ENCODE measurements at places on chromosomes 4 and X. TPM values are rescaled to one million over a fixed set of nuclear protein-coding genes. Genes with fewer than 3 reads are reported as not detected.

DNA sequence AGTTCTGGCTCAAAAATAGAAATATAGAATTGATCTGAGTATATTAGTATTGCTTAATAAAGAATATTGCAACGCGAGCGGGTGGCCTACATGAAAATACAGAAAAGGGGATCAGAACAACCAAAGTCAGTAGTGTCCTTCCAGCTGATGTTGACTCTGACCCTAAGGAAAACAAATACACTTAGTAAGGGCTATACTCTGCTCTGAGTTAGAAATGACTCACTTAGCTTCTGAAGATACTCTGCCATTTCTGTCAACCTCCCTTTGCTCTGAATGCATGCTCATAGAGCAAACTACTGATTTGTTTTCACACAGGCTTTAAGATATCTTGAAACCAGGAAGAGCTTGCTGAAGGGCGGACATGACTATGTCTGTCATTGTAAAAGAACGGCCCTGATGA is 22.6 kb upstream of the NMU start:
- no peaks in the 10 kb centered on the region for H3K27me3 ChIP-seq
- H3K27ac ChIP-seq = no peak overlapping the region
- H3K36me3 ChIP-seq = no peaks in the 10 kb centered on the region
- no peaks in the 10 kb centered on the region for H3K4me1 ChIP-seq

GRCh38 chr4:164731827-164732474 is 22.0 kb upstream of the SMIM31 start:
- H3K4me1 ChIP-seq = no peaks in the 10 kb centered on the region
- no peak overlapping the region for H3K27ac ChIP-seq
- peak; percentile 25 for DNase-seq
- no peaks in the 10 kb centered on the region for H3K27me3 ChIP-seq

DNA sequence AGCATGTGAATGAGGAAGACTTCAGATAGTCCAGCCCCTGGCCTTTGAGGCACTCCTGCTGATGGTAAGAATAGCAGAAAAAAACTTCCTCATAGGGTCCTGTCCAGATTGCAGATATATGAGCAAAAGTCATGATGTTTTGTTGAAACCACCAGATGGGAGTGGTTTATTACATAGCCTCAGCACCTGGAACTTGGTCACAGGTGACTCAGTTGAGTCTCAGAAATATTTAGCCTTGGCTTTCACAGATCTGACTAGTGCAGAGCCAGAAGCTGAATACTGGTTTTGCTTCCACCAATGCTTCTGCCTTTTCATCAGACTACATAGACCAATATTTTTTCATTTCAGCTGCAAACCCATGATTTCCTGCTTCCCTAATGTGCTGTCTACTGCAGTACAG is 994.9 kb upstream of the SLIT2 start:
- no peaks in the 10 kb centered on the region for H3K27me3 ChIP-seq
- DNase-seq = no peak
- H3K36me3 ChIP-seq = peaks cover 17% of the 10 kb centered on the region
- H3K27ac ChIP-seq = no peak overlapping the region
- H3K4me1 ChIP-seq = no peaks in the 10 kb centered on the region

GRCh38 chr4:1277667-1278665 is 11.7 kb upstream of the MAEA start:
- H3K36me3 ChIP-seq = no peaks in the 10 kb centered on the region
- no peak overlapping the region for H3K4me3 ChIP-seq
- H3K27ac ChIP-seq = no peak overlapping the region

DNA sequence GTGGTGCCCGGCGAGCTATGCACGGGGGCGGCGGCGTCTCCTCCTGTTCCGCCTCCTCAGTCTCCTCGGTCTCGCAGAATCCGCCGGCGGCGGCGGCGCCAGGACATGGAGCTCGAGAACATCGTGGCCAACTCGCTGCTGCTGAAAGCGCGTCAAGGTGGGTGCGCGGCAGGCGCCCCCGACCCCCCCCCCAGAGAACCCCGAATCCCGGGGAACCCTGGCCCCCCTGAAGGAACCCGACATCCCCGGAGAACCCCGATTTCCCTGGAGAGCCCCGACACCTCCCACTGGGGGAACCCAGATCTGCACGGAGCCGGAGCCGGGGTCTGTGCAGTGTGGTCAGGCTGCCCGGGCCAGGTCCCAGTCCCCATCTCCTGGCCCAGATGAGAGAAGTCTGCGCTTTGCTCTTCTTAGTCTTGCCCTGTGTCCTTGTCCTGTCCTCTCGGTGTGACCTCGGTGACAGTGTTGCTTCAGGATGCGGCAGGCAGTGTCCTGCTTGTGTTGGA is 648 bp downstream of the GRK4 start:
- peak; percentile 42 for DNase-seq
- no peaks in the 10 kb centered on the region for H3K27me3 ChIP-seq
- H3K27ac ChIP-seq = peak overlapping the region; percentile 47
- H3K4me3 ChIP-seq = peak overlapping the region; percentile 91

DNA sequence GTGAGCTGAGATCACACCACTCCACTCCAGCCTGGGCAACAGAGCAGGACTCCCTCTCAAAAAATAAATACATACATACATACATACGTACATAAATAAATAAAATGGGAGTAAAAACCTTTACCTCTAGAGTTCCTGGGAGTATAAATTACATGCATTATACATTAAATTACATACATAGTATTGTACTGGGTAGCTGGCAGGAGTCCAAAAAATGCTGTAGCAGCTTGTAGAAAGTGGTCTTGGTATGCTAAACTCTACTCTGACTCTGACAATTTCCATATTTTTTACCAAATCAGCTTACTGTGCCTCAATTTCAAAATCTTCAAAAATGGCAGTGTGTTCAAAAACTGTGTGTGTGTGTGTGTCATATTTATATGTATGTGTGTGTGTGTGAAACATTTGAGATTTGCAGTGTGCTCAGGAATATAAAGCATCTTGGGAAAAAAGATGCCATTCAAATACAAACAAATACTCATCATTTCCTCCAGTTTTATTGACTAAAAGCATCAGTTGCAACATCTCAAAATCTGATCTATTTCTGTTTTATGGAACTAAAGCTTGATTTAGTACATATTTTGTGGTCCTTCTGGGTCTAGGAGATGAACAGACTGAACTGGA is 171.7 kb downstream of the SHROOM3 start:
- H3K27me3 ChIP-seq = peaks cover 2% of the 10 kb centered on the region
- no peak for DNase-seq
- H3K36me3 ChIP-seq = no peaks in the 10 kb centered on the region
- peak overlapping the region; percentile 34 for H3K4me3 ChIP-seq

DNA sequence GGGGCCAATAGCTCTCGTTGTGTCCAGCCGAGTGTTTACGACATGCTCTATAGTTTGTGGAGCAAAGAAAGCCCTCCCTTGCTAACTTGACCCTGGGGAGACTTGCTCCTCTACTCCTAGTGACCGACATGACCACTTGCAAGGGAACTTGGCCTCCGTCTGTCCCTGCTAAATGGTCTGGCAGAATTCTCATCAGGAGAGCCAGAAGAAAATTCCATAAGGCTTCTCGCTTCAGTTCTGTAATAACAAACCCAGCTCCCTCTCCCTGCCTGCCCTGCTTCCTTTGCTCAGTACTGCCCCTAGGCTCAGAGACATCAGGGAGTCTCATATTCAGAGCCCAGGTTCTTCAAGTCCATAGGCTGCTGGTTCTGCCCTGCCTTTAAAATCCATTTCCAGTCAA is 13.0 kb downstream of the DOCK11 start:
- no peaks in the 10 kb centered on the region for H3K27me3 ChIP-seq
- H3K4me3 ChIP-seq = no peak overlapping the region
- no peak overlapping the region for H3K27ac ChIP-seq
- DNase-seq = no peak
- H3K4me1 ChIP-seq = peaks cover 10% of the 10 kb centered on the region
- peaks cover 7% of the 10 kb centered on the region for H3K36me3 ChIP-seq

- peak; percentile 60 for DNase-seq
- no peak overlapping the region for H3K27ac ChIP-seq
- H3K4me3 ChIP-seq = no peak overlapping the region
- H3K27me3 ChIP-seq = no peaks in the 10 kb centered on the region
- no peaks in the 10 kb centered on the region for H3K4me1 ChIP-seq
Measured at GRCh38 chr4:92969650-92970379, 666.0 kb downstream of the GRID2 start.

GRCh38 chr4:1940566-1940965 is 68.2 kb downstream of the NELFA start:
- H3K27ac ChIP-seq = peak overlapping the region; percentile 90
- DNase-seq = no peak
- H3K4me1 ChIP-seq = peaks cover 36% of the 10 kb centered on the region
- peaks cover 38% of the 10 kb centered on the region for H3K36me3 ChIP-seq

- no peak overlapping the region for H3K4me3 ChIP-seq
- H3K27me3 ChIP-seq = no peaks in the 10 kb centered on the region
- H3K36me3 ChIP-seq = peaks cover 10% of the 10 kb centered on the region
- DNase-seq = no peak
Measured at GRCh38 chrX:10512741-10513140, 107.6 kb downstream of the MID1 start.

DNA sequence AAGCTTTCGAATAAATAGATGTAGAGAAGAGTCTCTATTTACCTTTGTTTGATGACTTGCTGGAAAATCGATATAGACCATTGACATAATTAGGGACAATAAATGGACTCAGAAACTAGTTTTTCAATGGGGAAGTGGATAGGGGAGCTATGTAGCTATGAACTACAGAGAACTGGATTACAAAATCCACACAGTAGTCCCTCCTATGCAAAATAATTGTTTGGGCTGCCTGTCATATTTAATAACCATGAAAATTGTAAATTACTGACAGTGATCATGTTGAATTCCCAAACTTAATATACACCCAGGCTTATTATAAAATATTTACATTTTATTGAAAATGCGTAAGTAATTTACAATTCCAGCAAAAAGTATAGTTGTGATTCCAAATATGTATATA is 333.1 kb upstream of the FAM241A start:
- H3K27me3 ChIP-seq = peaks cover 10% of the 10 kb centered on the region
- no peaks in the 10 kb centered on the region for H3K4me1 ChIP-seq
- H3K27ac ChIP-seq = no peak overlapping the region
- no peak for DNase-seq
- no peaks in the 10 kb centered on the region for H3K36me3 ChIP-seq
- no peak overlapping the region for H3K4me3 ChIP-seq

GRCh38 chr4:165926307-165926706 is 53.3 kb downstream of the TLL1 start:
- no peak for DNase-seq
- no peaks in the 10 kb centered on the region for H3K36me3 ChIP-seq
- H3K27ac ChIP-seq = no peak overlapping the region
- H3K4me3 ChIP-seq = no peak overlapping the region
- H3K27me3 ChIP-seq = no peaks in the 10 kb centered on the region

DNA sequence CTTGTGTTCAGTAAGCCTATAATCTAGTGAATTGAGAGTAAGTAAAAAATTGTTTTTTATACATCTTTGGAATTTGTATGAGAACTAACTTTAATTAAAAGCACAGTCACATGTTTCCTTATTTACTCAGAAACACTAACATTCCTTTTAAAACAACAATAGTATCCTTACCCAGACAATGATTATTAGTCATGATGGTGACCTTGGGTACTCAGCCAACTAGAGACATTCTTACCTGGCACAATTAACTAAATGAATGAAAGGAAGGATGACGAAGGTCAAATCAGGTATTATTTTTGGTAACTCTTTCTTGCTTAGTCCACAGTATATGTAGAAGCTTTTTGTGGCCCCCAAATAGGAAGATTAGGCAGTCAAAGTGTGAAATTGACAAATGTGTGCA is 901.0 kb downstream of the FAT4 start:
- no peaks in the 10 kb centered on the region for H3K36me3 ChIP-seq
- no peak overlapping the region for H3K27ac ChIP-seq
- no peaks in the 10 kb centered on the region for H3K4me1 ChIP-seq

- H3K36me3 ChIP-seq = no peaks in the 10 kb centered on the region
- no peak overlapping the region for H3K4me3 ChIP-seq
- peak; percentile 47 for DNase-seq
- H3K27me3 ChIP-seq = no peaks in the 10 kb centered on the region
Measured at GRCh38 chr4:150518559-150518958, 63.4 kb upstream of the MAB21L2 start.

GRCh38 chr4:173332021-173332487 is 2.1 kb downstream of the HMGB2 start:
- DNase-seq = no peak
- H3K27me3 ChIP-seq = peaks cover 4% of the 10 kb centered on the region
- H3K4me1 ChIP-seq = peaks cover 51% of the 10 kb centered on the region

GRCh38 chr4:30757357-30757756 is 37.2 kb downstream of the PCDH7 start:
- no peak overlapping the region for H3K27ac ChIP-seq
- no peaks in the 10 kb centered on the region for H3K4me1 ChIP-seq
- no peaks in the 10 kb centered on the region for H3K36me3 ChIP-seq
- no peak overlapping the region for H3K4me3 ChIP-seq
- H3K27me3 ChIP-seq = peaks cover 1% of the 10 kb centered on the region
- peak; percentile 65 for DNase-seq

CPLX1 gene
- 0.22 TPM for total RNA-seq

SLIT2 gene
- total RNA-seq = 122 TPM

PHEX gene
- 0.09 TPM for total RNA-seq

COX7B2 gene
- not detected for total RNA-seq

GYPA gene
- total RNA-seq = not detected
